K562 (cell line): ENCODE measurements at places on chromosomes 6 and 20. TPM values are rescaled to one million over a fixed set of nuclear protein-coding genes. Genes with fewer than 3 reads are reported as not detected.

- no peaks in the 10 kb centered on the region for H3K36me3 ChIP-seq
- no peak overlapping the region for H3K4me3 ChIP-seq
- no peak for DNase-seq
- H3K4me1 ChIP-seq = no peaks in the 10 kb centered on the region
- no peak overlapping the region for H3K27ac ChIP-seq
Measured at GRCh38 chr20:2698186-2698817, 5.7 kb downstream of the EBF4 start.

- H3K27me3 ChIP-seq = no peaks in the 10 kb centered on the region
- no peak for DNase-seq
- H3K4me3 ChIP-seq = no peak overlapping the region
- H3K4me1 ChIP-seq = no peaks in the 10 kb centered on the region; the same call in 1 of the 2 replicates
Measured at GRCh38 chr6:49530141-49530776, 20.2 kb upstream of the C6orf141 start.

- H3K36me3 ChIP-seq = no peaks in the 10 kb centered on the region
- no peak for DNase-seq
- no peak overlapping the region for H3K27ac ChIP-seq
Measured at GRCh38 chr6:169534039-169534421, 167.8 kb downstream of the WDR27 start.

DNA sequence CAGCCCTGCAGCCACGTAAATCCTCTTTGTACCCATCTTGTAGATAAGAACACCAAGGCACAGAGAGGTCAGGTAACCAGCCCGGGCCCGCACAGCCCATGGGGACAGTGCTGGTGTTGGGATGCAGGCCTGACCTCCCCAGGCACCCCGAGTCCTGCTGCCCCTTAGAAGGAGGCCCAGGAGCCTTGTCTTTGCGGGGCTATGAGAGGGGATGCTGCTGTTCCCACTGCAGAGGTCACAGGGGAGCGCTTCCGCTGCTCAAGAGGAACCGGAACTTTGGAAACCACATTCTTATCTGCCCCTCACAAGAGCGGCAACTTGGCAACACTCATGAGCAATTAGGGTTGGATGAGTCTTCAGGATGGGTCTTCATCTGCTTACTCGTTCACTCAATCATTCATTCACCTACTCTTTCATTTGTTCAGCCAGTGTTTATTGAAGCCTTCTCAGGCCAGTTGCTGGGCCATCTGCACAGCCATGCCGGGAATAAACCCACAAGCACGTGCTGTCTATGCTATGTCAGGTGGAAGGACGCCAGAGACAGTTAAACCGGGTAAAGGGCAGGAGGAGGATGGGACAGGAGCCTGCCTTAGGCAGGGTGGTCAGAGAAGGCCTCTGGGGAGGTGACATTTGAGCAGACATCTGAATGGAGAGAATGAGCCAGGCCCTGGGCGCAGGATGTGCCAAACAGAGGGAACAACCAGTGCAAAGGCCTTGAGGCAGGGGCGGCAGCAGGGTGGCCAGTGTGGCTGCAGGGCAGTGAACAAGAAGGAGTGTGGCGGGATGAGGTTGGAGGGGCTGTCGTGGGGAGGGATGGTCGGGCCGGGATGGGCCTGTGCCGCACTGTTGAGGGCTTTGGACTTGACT, 60.8 kb downstream of the RBM38 start:
- peaks cover 55% of the 10 kb centered on the region for H3K4me1 ChIP-seq
- peak; percentile 72 for DNase-seq
- H3K27ac ChIP-seq = peak overlapping the region; percentile 92
- no peaks in the 10 kb centered on the region for H3K27me3 ChIP-seq
- no peak overlapping the region for H3K4me3 ChIP-seq

- no peak overlapping the region for H3K4me3 ChIP-seq
- no peak overlapping the region for H3K27ac ChIP-seq
- no peaks in the 10 kb centered on the region for H3K36me3 ChIP-seq
- peaks cover 24% of the 10 kb centered on the region for H3K27me3 ChIP-seq
- no peak for DNase-seq
Measured at GRCh38 chr6:138541823-138542481, 42.7 kb upstream of the NHSL1 start.

DNA sequence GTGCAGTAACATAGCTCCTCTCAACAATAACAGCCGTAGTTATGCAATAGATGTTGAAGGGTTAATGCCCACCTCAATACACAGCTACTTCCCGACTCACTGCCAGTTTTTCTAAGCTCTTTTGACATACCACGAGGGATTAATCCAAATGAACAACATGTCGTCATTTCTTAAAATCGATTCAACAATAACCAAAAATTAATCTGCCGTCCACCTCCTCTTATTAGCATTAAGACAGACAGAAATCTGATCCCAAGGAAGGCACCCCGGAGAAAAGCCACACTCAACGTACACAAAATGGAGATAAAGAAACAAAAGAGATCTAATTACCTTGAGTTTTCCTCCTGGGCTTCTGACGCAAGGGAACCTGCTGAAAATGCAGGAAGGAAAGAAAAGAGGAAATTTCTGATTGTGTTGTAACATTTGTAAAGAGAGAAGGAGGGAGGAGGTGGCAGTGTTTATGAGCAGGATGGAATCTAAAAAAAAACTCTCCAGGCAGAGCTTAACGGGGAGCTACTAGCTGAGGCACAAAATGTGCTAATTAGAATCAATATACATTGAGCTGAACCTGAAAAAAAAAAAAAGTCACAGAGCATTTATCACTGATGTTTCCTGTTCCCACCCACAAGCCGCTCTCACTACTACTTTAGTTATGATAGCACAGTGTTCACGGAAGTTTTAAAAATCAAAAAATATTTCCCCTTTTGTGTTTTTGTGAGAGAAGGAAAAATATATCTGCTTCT, 109.3 kb downstream of the IPCEF1 start:
- no peaks in the 10 kb centered on the region for H3K36me3 ChIP-seq
- no peaks in the 10 kb centered on the region for H3K4me1 ChIP-seq
- no peak for DNase-seq

GRCh38 chr6:121285041-121285440, 49.2 kb downstream of the TBC1D32 start:
- no peak overlapping the region for H3K4me3 ChIP-seq
- H3K27me3 ChIP-seq = no peaks in the 10 kb centered on the region
- H3K4me1 ChIP-seq = no peaks in the 10 kb centered on the region

DNA sequence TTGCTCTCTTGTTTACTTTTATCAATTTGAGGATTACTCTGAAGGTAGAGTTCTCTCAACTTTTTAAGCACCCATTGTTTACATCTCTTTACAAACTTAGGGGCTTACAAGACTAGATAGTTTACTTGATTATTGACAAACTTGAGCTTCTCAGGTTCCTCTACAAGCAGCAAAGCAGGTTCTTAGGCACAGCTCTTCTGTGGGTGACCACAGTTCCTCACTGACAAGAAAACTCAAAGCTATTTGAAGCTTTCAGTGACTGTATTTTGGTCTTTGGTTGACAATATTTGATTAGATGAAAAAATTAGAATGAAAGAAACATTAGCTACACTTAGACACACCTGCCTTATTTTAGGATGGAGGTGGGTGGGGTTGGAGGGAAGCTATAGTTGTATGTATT, 327.3 kb upstream of the RUNX2 start:
- DNase-seq = no peak
- no peak overlapping the region for H3K27ac ChIP-seq

- no peak overlapping the region for H3K27ac ChIP-seq
- H3K27me3 ChIP-seq = no peaks in the 10 kb centered on the region
- H3K4me1 ChIP-seq = peaks cover under 1% of the 10 kb centered on the region; the same call in 2 of the 3 replicates
- no peak overlapping the region for H3K4me3 ChIP-seq
- peaks cover 22% of the 10 kb centered on the region; the same call in 1 of the 3 replicates for H3K36me3 ChIP-seq
Measured at GRCh38 chr6:42696526-42697267, 25.7 kb downstream of the PRPH2 start.

- peaks cover 7% of the 10 kb centered on the region; the same call in 1 of the 2 replicates for H3K4me1 ChIP-seq
- no peak for DNase-seq
- no peak overlapping the region for H3K27ac ChIP-seq
- H3K27me3 ChIP-seq = peaks cover 39% of the 10 kb centered on the region
- no peak overlapping the region for H3K4me3 ChIP-seq
Measured at GRCh38 chr6:36666826-36667591, 11.5 kb upstream of the CDKN1A start.

Gene FOXP4
- total RNA-seq = 26.7 and 29.4 TPM in 2 replicates

Gene CBLN4
- total RNA-seq = not detected in 2 replicates

Gene NR2E1
- not detected in 2 replicates for total RNA-seq

Gene BPIFB1
- total RNA-seq = 0.11 TPM in 1 of 2 replicates, not detected in the other

Gene C2
- 1.1 and 1.2 TPM in 2 replicates for total RNA-seq

Gene TRIM40
- not detected in 2 replicates for total RNA-seq

Gene LHFPL5
- total RNA-seq = not detected in 2 replicates
